ENCODE measurements at places on chromosomes 6 and 20. TPM values are rescaled to one million over a fixed set of nuclear protein-coding genes. Genes with fewer than 3 reads are reported as not detected.

- no peak for DNase-seq
These were observed 51.8 kb downstream of the ABRACL start for GRCh38 chr6:139080255-139080920.

GRCh38 chr6:164200071-164200470, 785.6 kb downstream of the QKI start:
- peak; percentile 4 for DNase-seq

- peak; percentile 40 for DNase-seq
These were observed 1.6 kb downstream of the SAMD10 start for GRCh38 chr20:63977739-63978276.

GRCh38 chr6:25181350-25181724, 97.8 kb upstream of the CARMIL1 start:
- no peak for DNase-seq

GRCh38 chr20:41068806-41069205, 40.2 kb downstream of the TOP1 start:
- DNase-seq: no peak

GRCh38 chr6:167510648-167511047, 185.8 kb downstream of the TTLL2 start:
- DNase-seq: no peak

GRCh38 chr20:420721-421574, 12.8 kb downstream of the RBCK1 start:
- DNase-seq: no peak

- DNase-seq: no peak
These were observed 67.4 kb upstream of the SNRPB2 start for GRCh38 chr20:16662467-16662866.

DNA sequence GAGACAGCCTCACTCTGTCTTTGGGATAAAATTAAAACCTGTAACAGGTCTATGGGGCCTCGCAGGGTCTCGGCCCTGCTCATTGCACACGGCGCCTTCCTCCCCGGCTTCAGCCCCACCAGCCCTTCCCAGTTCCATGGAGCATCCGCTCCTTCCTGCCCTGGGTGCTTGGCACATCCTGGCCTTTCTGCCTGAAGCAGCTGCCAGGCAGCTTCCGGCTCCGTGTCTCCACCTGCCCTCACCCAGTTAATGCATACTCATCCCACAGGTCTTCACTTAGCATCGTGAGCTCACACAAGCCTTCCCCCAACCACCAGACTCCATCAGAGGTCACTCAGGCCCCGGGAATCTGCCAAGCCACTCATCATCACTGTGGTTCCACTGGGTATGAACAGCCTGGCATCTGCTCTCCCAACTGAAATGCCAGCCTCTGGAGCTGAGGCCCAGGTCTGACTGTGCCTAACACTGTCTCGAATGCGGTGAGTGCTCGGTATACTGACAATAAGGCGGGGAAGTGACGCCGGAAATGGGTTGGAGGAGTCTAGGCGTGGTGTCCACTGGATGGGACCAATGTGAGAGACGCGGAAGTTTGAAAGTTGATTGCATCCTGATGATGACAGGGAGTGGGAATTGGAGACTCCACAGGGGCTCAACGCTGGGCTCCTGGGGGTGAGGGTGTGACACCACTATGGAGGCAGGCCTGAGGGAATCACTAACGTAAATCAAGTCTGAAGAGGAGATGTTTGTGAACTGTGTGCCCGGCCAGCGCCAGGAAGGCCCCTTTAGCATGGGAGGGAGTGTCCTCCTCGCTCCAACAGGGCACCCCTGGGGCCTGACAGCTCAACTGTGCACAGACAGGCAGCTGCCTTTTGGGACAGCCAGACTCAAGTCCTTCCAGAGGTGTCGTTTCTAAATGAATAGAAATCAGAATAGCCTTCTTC, 245.8 kb downstream of the TTLL2 start:
- no peak for DNase-seq

DNA sequence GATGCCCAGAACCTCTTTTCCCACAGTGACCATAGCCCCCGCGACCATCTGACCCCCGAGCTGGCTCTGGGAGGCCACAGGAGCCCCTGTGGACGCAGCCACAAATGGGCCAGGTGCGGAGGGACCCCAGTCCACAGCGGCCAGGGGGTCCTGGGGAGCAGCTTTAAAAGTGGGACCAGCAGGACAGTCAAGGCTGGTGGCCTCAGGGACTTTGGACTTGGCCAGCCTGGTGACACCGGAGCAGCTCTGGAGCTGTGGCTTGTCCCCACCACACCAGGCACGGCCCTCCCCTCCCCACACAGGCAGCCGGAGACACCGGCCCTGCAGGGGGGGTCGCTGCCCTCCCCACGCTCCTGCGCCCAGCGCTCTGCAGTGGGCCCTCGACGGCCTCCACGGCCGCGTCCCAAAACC, 3.5 kb downstream of the FNDC11 start:
- no peak for DNase-seq

DNA sequence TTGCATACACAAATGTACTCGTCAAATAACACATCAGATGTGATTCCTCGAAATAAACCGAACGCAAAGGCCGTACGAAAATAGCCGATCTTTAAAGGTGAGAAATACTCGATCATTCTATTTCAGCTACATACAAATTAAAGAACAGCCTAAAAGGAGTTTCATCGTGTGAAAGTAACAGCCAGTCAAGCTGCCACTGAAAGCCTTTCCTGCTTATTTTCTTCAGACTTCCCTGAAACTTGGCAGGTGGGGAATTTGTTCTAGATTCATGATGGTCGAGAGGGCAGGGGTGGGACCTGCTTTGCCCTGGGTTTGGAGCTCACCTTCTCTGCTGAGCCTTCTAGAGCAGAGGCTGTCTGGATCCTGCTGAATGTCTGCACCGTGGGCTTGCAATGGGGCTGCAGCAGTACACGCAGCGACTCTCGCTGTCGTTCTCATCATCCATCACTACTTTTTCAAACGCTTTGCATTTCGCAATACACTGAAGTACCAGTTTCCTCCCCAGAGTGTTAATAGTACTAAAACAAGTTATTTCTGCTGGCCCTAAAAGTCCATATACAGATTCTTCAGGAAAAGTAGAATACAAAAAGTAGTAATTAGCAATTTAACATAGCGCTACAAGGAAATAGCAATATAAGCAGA, 16.2 kb downstream of the FOXC1 start:
- DNase-seq: no peak

DNA sequence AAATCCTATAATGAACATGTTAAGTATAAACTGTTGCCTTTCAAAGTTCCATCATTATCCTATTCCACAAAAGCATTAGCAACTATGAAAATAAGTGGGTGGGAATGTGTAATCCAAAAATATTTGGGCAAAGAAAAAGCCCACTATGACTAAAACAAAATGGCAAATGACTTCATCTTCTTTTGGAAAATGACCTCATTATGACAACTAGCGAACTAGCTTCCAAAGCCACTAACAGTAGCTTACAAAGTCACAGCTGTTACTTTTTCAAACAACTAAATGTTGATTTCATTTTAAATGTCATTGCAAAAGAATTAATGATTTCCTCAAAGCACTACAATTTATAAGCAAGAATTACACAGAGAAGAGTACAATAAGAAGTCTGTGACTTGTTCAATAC, 49.8 kb upstream of the RUNX2 start:
- DNase-seq: no peak

DNA sequence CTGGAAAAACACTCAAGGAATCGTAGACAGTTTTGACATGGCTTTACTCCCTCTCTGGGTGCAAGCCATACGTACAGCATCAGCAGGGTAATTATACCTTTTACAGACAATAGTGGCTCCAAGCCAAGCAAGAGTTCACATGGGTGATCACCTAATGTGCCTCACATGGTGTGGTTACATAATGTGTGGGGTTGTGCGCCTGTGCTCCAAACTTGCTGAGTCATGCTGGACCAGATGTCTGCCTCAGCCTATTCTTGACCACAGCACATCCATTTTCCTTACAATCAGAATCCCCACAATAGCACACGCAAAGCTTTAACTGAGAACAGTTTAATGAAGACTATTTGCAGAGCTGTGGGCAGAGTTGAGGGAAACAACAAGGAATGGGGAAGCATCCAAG, 74.5 kb downstream of the ALDH8A1 start:
- peak; percentile 22 for DNase-seq

GRCh38 chr20:46641424-46641823, 9.8 kb downstream of the SLC13A3 start:
- no peak for DNase-seq

DNA sequence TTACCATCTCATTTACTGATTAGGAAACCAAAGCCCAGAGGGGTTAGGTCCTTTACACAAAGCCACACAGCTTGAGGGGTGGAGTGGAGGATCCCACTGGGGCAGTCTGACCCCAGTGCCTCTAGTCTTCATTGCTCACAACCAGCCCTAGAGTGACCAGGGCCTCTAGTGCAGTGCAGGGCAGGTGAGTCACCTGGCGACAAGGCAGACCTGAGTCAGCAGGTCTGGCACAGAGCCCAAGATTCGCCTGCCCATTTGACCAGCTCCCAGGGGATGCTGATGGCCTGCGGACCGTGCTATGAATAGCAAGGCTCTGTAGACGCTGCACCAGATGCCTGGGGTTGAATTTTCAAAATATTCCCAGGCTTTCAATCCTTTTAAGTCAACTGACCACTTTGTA, 29.9 kb downstream of the CDH26 start:
- no peak for DNase-seq

Gene ZBP1
- not detected for total RNA-seq

Gene ZNF512B
- 10.0 TPM for total RNA-seq

Gene TDP2
- 35.6 TPM for total RNA-seq

Gene FABP7
- not detected for total RNA-seq

Gene FKBP1A
- 269 TPM for total RNA-seq

Gene CENPW
- 4.8 TPM for total RNA-seq

Gene TRIM31
- total RNA-seq: not detected

Gene DNAH8
- total RNA-seq: under 0.01 TPM

Gene HLA-DQB1
- not detected for total RNA-seq

Gene HLA-DOA
- total RNA-seq: not detected

Gene CDSN
- total RNA-seq: not detected

Data from dermis blood vessel endothelial cell (primary cell).